ENCODE measurements at places on chromosomes 7 and 10. TPM values are rescaled to one million over a fixed set of nuclear protein-coding genes. Genes with fewer than 3 reads are reported as not detected.

- no peak for DNase-seq
- no peak overlapping the region for H3K27ac ChIP-seq
- no peak overlapping the region for H3K4me3 ChIP-seq
- H3K36me3 ChIP-seq: no peaks in the 10 kb centered on the region
- no peaks in the 10 kb centered on the region for H3K4me1 ChIP-seq
Observed at GRCh38 chr7:81441750-81442149, 328.1 kb downstream of the HGF start.

DNA sequence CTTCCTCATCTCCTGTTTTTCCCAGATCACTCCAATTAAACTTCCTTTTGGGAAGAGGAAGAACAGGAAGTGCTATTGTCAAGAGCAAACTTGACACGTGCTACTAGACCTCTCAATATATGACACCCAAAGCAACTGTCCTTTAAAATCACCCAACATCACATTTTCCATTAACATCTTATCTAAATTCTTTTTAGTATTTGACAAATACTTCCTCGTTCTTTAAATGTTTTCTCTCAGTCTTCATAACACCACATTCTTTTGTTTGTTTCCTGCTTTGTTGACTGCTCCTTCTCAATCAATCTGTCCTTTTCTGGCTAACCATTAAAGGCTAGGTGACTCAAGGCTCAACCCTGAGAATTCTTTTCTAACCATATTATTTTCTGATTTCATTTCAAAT, 7.1 kb upstream of the TFPI2 start:
- DNase-seq: no peak
- no peak overlapping the region for H3K27ac ChIP-seq
- H3K4me3 ChIP-seq: no peak overlapping the region
- no peaks in the 10 kb centered on the region for H3K27me3 ChIP-seq

- H3K4me1 ChIP-seq: peaks cover 7% of the 10 kb centered on the region
- H3K27ac ChIP-seq: peak overlapping the region; percentile 34
- no peak for DNase-seq
- no peak overlapping the region for H3K4me3 ChIP-seq
- no peaks in the 10 kb centered on the region for H3K36me3 ChIP-seq
- no peaks in the 10 kb centered on the region for H3K27me3 ChIP-seq
Observed at GRCh38 chr10:71243756-71244395, 31.5 kb downstream of the UNC5B start.

NRCAM gene
- 2.0 TPM for total RNA-seq

CALCR gene
- total RNA-seq: not detected

Measured in uterus (tissue), 4 donors.